ENCODE measurements at places on chromosomes 1 and 21.

- no peaks in the 10 kb centered on the region for H3K4me1 ChIP-seq
- H3K36me3 ChIP-seq: no peaks in the 10 kb centered on the region
- no peak overlapping the region for H3K4me3 ChIP-seq
- H3K27ac ChIP-seq: no peak overlapping the region
Measured at GRCh38 chr1:101506541-101507164, 269.8 kb downstream of the S1PR1 start.

DNA sequence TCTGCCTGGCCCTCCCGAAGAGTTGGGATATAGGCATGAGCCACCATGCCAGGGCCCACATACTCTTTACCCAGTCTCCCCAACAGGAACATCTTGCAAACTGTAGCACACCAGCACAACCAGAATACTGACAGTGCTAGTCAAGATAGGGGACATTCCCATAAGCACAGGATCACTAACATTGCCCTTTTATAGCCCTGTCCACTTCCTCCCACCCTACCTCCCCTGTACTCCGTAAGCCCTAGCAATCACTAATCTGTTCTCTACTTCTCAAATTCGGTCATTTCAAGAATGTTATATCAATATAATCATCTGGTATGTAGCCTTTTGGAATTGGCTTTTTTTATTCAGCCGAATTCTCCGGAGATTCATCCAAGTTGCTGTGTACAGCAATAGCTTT is 5.9 kb downstream of the SDHB start:
- H3K4me3 ChIP-seq: no peak overlapping the region
- no peak for DNase-seq
- H3K36me3 ChIP-seq: no peaks in the 10 kb centered on the region
- peaks cover 2% of the 10 kb centered on the region for H3K4me1 ChIP-seq
- no peaks in the 10 kb centered on the region for H3K27me3 ChIP-seq

GRCh38 chr21:8993943-8994639 is 1527.3 kb upstream of the TPTE start:
- H3K27me3 ChIP-seq: no peaks in the 10 kb centered on the region
- no peaks in the 10 kb centered on the region for H3K36me3 ChIP-seq
- no peak overlapping the region for H3K4me3 ChIP-seq
- DNase-seq: no peak

- DNase-seq: no peak
- no peak overlapping the region for H3K4me3 ChIP-seq
- no peaks in the 10 kb centered on the region for H3K36me3 ChIP-seq
- H3K27ac ChIP-seq: no peak overlapping the region
- peaks cover 11% of the 10 kb centered on the region for H3K4me1 ChIP-seq
Measured at GRCh38 chr1:207286786-207287468, 34.6 kb upstream of the CD55 start.

DNA sequence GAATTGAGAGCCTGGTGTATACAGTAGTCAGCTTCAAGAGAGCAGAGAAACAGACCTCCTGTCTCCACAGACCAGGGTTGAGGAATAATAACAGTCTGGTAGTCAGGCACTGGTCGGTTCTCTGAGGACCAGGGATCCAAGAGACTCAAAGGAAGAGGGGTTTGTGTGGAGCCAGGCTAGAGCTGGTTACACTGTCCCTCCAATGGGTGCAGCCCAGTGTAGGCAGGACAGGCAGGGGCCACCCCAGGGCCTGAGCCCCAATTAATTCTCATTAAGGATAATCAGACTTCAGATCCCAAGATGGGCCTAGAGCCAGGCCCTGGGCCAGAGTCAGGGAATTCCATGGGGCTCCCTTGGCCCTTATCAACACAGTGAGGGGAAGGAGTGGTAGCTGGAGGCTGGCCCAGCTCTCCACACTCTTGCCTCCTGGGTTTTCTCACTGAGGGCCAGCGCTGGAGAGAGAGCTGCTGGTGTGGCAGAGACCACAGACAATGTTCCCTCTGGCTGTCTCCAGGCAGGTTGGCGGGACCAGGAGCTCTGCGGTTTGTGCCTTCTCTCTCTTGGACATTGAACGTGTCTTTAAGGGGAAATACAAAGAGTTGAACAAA is 9.1 kb downstream of the SEMA4A start:
- H3K36me3 ChIP-seq: peaks cover 9% of the 10 kb centered on the region
- no peak for DNase-seq
- peaks cover 11% of the 10 kb centered on the region for H3K4me1 ChIP-seq
- no peaks in the 10 kb centered on the region for H3K27me3 ChIP-seq
